NCI-H82 (cell line): ENCODE measurements at places on chromosomes 2 and 18.

DNA sequence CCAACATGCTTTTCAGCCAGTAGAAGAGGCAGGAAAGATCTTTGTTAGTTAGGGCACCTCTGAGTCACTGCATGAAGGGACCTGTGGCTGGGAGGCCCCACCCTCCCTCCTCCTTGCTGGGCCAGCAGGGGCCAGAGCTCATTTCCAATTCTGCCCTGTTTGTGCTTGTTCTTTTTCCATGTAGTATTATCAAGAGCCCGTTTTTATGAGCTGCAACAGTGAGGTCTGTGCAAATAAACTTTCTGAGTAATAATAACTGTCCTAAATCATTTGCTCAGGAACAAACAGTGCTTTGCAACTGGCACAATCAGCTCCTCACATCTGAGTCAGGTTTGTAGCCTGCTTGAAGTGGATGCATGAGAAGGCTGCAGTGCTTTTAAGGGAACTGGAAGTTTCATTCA lies 128.0 kb downstream of the ARL4C start:
- no peak for DNase-seq

DNA sequence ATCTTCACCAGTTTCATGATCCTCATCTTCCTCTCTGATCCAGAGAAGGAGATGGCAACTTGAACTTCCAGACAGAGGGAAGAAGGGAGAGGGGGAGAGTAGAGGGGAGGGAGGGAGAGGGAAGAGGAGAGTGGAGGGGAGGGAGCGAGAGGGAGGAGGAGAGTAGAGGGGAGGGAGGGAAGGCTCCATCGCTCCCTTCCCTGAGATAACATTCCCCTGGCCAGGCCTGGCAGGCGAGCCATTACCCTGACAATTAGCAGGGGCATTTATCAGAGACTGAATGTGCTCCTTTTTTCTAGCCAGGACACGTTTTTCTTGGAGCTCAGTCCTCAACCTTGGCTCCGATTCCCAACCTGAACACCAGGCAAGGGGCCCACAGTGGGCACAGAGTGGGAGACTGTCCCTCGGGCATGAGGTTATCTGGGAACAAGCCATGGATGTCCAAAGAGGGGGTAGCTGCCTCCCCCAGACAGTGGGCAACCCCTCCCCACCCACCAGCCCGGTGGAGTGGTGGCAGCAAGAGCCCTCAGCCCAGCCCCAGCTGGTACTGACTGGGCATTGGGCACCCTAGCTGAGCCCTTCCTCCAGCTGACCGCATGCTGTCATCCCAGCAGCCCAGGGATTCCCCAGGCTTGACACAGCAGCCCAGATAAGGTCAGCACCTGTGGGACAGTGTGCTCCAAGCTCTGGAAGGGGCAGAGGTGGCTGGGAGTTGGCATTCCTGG lies 81.8 kb downstream of the TNS1 start:
- no peak for DNase-seq

GRCh38 chr2:239544918-239545465 lies 144.2 kb upstream of the HDAC4 start:
- DNase-seq: no peak

GRCh38 chr2:189599245-189599644 lies 18.7 kb upstream of the SLC40A1 start:
- DNase-seq: no peak

- no peak for DNase-seq
These were observed 141.9 kb upstream of the DLX2 start for GRCh38 chr2:172244419-172245130.

- DNase-seq: no peak
These were observed 199.4 kb downstream of the SPP2 start for GRCh38 chr2:234249873-234250272.

GRCh38 chr2:218259099-218259961 lies 1.5 kb upstream of the GPBAR1 start:
- no peak for DNase-seq

- no peak for DNase-seq
These were observed 168.2 kb downstream of the ICOS start for GRCh38 chr2:204104811-204105210.

- DNase-seq: peak; percentile 72
These were observed 12.7 kb upstream of the CDH2 start for GRCh38 chr18:28189400-28190239.

DNA sequence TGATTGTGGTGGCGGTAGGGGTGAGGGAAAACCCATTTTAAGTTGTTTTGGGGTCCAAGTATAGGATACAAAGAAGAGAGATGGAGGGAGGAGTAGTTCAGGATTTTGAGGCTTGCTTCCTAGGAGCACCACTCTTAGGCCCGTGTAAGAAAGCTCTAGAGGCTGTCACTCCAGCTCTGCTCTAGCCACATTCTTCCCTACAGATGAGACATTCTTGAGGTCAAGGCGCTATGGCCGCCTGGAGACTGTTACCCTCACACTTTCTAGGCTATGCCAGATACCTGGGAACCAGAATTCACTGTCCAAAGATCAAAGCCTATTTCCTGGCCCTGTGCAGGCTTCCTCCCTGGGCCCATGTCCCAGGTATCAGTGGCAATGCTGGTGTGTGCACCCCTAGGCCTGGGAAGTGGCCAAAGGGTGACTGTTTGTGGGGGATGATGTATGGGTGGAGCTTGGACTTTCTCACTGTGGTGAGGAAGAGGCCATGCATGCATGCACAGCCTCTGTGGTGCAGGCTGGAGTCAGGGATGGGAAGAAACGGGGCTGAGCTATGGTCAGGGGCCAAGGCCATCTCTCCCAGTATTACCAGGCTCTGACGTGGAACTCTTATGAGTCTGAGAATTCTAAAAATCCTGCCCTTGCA lies 7.0 kb upstream of the TTL start:
- DNase-seq: no peak

GRCh38 chr2:105237045-105237765 lies 4.3 kb upstream of the GPR45 start:
- no peak for DNase-seq

GRCh38 chr2:60453301-60453700 lies 100.2 kb downstream of the BCL11A start:
- DNase-seq: no peak
